Dorsolateral prefrontal cortex (tissue), 122 donors: ENCODE measurements at places on chromosomes 5 and 9. TPM values are rescaled to one million over a fixed set of nuclear protein-coding genes. Genes with fewer than 3 reads are reported as not detected.

DNA sequence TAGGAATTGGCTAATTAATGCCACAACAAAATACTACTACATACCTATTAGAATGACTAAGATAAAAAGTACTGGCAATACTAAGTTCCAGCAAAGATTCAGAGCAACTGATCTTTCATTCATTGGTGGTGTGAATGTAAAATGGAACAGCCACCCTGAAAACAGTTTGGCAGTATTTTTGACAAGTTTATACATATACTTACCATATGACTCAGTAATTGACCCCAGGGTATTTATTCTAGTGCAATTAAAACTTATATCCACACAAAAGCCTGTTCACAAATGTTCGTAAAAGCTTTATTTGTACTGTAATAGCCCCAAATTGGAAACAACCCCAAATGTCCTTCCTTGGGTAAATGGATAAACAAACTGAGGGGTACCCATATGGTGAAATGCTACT, 270.8 kb upstream of the ACTBL2 start:
- no peak for DNase-seq

DNA sequence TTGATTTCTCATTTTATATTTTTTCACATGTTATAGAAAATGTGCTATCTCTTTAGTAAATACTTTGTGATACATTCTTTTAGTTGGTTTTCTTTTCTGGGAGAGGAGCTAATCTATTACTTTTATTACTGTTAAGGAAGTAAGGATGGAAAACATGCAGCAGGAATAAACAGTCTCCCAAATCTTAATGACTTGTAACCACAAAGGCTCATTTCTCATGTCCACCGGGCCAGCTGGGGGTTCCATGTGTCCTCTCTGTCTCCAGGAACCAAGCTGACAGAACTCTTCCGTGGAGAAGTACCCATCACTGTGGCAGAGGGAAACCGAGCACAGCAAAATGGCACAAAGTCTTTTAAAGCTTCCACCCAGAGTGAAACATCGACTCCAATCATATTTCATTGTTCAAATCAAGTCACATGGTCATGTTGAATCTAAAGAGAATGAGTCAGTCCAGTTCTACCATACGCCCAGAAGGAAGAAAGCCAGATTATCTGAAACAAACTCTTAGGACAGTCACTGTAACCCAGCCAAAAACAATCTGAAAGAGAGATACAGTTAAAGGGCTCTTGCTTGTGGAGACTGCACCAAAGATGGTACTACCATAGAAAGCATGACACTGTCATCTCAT, 97.1 kb upstream of the CDH6 start:
- no peak for DNase-seq

- DNase-seq, result no peak
These were observed 79.4 kb upstream of the CCDC112 start for GRCh38 chr5:115375893-115376292.

DNA sequence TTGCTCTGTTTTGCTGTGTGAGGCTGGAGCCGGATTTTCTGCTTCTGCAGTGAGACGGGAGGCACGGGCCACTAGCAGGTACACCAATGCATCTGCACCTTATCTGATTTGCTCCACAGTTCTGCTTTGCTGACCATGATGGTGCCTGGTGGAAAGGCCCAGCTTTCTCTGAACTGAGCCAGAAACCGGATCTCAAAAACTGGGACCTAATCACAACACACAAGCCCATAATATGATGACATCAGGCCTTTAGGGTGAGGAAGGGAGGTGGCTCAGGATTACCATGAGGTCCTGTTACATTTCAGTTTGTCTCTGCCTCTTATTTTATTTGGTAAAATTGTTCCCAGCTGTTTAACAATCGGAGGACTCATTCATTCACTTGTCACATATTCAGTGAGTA, 49.8 kb downstream of the FGF1 start:
- DNase-seq, result no peak

- DNase-seq, result no peak
These were observed 403.0 kb downstream of the ARHGEF28 start for GRCh38 chr5:74028976-74029375.

GRCh38 chr9:10562581-10563343, 50.0 kb downstream of the PTPRD start:
- DNase-seq, result no peak

DNA sequence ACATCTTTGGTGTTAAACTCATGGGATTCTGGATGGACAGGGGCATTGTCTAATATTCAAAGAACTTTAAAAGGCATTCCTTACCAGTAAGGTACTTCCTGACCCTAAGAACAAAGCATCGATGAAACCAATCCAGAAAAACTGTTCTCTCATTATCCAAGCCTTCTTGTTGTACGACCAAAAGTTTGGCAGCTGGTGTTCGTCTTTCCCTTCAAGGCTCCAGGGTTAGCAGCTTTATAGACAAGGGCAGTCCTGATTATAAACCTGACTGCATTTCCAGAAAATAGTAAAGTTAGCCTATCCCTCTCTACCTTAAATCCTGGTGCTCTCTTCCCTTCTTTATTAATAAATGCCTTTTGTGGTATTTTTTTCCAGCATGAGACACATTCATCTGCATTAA, 149.4 kb upstream of the MRPS30 start:
- no peak for DNase-seq

GRCh38 chr9:121071756-121072421, 2.9 kb upstream of the CNTRL start:
- no peak for DNase-seq

GRCh38 chr5:89011778-89012711, 129.1 kb upstream of the MEF2C start:
- DNase-seq, result no peak

GRCh38 chr9:98556511-98556910, 152.2 kb downstream of the GABBR2 start:
- no peak for DNase-seq

DNA sequence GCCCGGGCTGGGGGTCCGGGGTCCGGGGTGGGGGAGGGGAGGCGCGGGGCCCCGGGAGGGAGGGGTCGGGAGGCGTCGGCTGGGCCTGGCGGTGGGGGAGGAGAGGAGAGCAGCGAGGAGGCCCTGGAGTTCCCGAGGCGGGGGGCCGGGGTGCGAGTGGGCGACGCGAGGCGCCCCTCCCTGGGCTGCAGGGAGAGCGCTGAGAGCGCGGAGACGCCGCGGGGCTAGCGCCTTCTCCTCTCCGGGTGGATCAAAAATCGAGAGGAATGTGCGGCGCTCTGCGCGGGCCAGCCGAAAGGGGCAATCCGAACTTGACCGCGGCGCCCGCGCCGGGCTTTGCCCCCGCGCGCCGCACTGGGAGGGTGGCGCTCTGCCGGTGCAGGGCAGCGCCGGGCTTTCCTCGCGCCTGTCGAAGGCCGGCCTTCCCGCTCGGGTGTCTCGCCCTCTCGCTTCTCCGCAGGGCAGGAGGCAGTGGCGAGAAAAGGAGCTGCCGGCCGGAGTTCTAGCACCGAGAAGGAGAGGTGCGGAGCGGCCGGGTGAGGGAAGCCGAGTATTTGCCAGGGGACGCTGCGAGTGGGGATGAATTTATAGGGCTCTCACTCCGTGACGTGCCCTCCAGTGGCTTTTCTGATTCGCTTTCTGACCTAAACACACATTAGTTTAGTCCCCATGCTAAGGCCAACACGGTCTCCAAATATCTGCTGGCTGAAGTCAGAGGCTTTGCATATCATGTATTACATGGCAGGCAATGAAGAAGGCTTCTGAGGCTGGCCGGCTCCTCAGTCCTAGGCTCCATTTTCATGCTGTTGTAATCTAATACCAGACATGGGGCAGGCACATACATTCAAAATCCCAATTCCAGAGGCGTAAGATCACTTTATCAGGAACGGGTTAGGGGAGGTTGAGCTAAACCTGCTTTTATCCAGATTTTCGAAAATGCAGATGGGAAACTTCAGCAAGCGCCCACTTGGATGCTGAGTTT, 503 bp upstream of the GDNF start:
- peak; percentile 61 for DNase-seq

GRCh38 chr9:20884985-20885593, 146.4 kb downstream of the HACD4 start:
- DNase-seq, result no peak

The ARAP3 gene
- 5.6 TPM for total RNA-seq

The PCDH12 gene
- total RNA-seq, result 0.79 TPM

The PCDHGB2 gene
- 11.1 TPM for total RNA-seq
